ENCODE measurements at places on chromosomes 11 and 22.
A peak's percentile ranks its signal among the peaks of the same experiment; 100 is the strongest.

GRCh38 chr22:33476716-33477115, 418.5 kb upstream of the SYN3 start:
- no peak for DNase-seq

DNA sequence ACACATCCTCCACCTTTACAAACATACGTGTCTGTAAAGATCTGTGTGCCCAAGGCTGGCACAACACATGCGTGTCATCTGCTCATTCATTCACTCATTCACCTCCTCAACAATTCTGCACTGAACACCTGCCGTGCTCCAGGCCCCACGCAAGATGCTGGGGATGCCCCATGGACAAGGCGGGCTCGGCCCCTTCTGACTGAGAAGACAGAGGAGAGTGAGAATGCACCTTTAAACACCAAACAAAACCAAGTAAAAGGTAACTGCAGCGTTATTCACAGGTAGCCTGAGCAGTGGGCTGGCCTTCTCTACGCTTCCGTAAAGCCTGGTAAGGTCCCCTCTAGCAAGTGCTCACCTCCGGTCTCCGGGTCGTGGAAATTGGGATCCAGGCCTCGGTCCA, 142.8 kb downstream of the SHANK2 start:
- no peak for DNase-seq

- DNase-seq = no peak
Observed at GRCh38 chr11:115005663-115006062, 327.3 kb downstream of the NXPE2 start.

GRCh38 chr22:35204807-35205775, 52.2 kb upstream of the HMGXB4 start:
- DNase-seq = peak; percentile 9

- no peak for DNase-seq
Observed at GRCh38 chr22:37409459-37410050, 17.7 kb downstream of the ELFN2 start.

- no peak for DNase-seq
Observed at GRCh38 chr22:46748908-46749675, 11.0 kb upstream of the CERK start.

DNA sequence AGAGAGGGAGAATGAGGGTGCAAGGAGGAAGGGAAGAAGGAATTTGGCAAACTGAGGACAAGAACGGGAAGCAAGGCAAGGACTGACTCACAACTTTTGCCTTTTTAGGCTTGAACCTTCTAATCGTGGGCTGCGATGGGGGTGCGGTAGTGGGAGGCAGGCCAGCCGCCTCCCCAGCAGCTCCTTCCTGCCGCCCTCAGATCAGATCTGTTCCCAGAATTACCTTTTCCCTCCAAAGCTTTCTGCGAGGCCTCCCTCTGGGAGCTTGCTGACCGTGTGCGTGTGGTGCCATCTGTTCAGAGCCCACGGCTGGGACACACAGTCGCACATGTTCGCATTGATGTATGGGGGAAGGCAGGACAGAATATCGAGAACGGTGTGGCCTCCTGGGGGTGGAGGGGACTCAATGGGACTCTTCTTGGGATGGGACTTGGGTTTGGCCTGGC, 86.9 kb upstream of the PARVA start:
- DNase-seq = no peak

- DNase-seq = no peak
Observed at GRCh38 chr11:32698579-32698978, 95.9 kb downstream of the CCDC73 start.

- DNase-seq = no peak
Observed at GRCh38 chr22:50698546-50698945, 25.9 kb downstream of the SHANK3 start.

DNA sequence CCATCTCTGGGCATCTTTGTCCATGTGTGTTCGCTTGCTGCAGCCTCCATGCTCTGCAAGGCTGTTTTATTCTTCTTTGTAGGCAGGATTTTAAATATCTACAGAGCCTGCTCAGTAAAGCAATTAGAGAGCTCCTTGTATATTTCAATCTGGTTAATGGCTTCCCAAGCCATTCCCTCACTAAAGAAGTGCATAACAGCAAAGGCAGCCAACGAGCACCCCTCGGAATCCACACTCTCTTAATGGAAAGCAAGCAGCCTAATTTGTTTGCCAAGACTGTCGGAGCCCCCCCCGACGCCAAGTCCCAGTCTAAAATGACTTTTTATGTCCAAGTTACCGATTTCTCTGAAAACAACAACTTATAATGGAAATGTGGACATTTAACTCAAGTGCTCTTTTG, 123.6 kb downstream of the ARL14EP start:
- DNase-seq = no peak

GRCh38 chr11:60566776-60567175, 51.6 kb downstream of the MS4A13 start:
- DNase-seq = no peak

DNA sequence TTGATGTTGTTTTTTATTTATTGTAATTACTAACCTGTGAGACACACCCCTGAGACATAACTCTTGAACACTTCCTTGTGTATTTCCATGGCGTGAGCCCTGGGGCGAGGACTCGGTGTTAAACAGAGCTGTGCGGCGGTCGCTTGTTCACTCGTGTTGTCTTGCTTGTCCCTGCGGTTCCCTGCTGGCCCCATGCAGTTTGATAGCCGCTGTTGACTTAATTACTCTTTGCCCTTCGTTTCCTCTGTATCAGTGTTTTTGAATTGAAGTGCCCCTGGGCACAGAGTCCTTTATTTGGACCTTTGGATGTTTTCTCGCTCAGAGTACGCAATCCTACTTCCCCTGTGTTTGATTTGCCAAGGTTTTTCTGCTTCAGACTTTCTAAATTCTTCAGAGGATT, 52.7 kb downstream of the TBC1D22A start:
- DNase-seq = no peak

DNA sequence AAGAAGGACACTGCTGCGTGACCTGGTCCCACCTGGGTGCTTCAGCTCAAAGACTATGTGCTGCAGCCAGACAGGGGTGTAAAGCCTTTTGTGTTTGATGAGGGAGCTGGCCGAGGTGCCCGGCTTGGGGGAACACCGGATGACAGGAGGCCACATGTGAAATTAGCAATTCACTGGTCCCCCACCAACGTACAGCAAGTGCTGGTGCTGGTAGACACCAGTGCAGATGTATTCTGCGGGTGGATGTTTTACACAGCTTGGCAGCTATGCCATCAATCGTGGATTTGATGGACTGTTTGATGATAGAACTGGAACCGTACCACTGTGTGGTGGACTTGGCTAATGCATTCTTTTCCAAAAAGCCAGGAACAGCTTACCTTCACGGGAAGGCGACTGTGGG, 47.9 kb upstream of the LIPT2 start:
- no peak for DNase-seq

- DNase-seq = no peak
Observed at GRCh38 chr11:68649851-68650555, 34.3 kb upstream of the GAL start.

DNA sequence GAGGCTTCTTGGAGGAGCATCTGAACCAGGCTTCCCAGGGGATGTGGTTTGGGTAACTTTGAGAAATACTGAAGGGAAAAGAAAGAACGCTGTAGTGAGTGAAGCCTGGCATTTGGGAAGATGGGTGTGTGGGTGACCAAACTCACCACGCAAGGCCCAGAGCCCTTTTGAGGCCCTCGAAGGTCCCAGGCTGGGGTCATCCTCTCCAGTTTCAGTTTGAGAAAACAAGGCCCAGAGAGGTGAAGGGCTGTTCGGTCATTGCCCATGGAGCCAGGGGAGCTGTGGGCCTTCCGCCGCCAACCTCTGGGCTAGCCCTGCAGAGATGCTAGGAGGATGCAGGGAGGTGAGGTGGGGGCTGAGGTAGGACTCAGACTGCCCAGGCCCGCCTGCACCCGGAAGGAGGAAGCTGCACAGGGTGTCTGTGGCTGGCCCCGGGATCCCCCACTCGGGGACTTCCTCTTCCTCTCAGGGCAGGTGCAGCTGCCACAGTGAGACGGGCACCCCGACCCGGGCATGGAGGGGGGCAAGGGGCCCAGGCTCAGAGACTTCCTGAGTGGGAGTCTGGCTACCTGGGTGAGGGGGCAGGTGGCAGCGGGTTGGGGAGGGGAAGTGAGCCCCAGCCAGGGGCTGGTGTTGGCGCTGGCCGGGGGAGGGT, at the start of gene CCDC88B:
CCDC88B (plus strand) TSS at position 451 of the 655 bp plus-strand sequence; CDS start at position 514, 63 bp downstream.
- DNase-seq = no peak

DNA sequence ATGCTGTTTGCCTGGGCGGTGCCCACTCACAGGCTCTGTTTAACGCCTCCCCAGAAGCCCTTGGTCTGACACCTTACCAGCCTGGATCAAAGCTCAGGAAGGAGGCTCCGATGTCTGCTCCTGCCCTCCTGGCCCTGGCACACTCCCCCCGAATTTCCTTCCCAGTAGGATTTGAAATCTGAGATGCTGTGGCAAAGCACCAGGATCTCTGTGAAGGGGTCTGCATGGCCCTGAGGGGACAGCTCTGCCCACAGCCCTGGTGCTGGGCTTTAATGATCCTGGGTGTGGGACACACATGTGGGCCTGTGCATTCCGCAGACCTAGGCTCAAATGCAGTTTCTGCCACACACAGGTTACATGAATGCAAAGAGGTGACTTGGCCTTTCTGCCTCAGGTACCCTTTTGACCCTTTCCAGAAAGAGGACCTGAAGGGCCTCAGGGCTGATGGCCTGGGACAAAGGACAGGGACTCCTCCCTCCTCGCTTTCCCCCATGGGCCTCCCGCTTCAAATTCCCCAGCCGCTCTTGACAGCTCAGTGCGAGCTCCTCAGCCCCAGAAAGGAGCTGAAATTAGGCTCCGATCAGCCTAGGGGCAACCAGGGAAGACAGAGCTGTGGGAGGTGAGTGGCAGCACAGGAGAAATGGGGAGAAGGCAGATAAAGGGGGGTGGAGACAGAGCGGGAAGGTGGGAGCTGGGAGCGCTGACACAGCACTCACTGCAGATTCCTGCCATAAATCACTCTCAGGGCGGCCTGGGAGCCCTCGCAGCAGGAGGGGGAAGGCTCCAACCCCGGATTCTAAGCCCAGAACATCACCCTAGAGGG, 41.3 kb downstream of the TRIM29 start:
- peak; percentile 24 for DNase-seq

- no peak for DNase-seq
Observed at GRCh38 chr11:103043826-103044678, 47.9 kb downstream of the DCUN1D5 start.

DNA sequence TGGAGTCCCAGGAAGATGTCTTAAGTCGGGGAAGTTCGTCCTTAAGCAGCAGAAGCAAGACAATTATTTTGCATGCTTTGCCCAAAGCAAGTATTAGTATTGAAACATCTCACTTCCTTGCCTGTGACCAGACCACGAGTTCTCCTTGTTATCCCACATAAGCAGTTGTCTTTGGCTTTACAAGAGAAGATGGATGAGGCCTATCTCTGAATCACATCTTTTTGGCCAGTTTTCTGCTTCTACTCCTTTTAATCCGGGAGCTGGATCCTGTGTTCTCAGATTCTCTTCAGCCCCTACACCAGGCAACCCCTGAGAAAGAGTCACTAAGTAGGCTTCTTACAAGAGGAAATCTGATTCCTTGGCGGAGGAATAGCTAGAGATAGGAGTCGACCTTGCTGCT, 2.1 kb downstream of the SYT9 start:
- DNase-seq = no peak
